H1 (cell line): ENCODE measurements at places on chromosomes 12 and 14.

- DNase-seq, result no peak
These were observed 52.2 kb upstream of the SRP54 start for GRCh38 chr14:34930591-34931091.

DNA sequence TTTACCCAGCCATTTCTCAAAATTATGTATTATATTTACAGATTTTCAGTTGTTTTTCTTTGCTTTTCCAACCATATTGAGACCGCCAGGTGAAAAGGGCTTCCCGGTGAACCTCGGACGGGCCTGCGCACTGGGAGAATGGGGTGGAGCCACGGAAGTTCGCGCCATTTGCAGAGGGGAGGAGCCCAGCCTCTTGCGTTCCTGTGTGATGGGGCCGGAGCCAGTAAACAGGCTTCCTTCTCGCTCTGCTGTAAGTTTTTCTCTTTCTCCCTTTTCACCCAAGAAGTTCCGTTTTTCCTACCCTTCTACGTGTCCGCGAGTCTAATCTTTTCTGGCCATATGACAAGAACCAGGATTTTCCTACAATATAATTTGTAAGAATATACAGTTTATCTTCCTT, 1108.8 kb upstream of the SEL1L start:
- DNase-seq, result peak; percentile 46

- no peak for DNase-seq
These were observed 7.4 kb downstream of the PKP2 start for GRCh38 chr12:32889011-32889760.

- DNase-seq, result no peak
These were observed 268.6 kb upstream of the PWP1 start for GRCh38 chr12:107417004-107417403.

DNA sequence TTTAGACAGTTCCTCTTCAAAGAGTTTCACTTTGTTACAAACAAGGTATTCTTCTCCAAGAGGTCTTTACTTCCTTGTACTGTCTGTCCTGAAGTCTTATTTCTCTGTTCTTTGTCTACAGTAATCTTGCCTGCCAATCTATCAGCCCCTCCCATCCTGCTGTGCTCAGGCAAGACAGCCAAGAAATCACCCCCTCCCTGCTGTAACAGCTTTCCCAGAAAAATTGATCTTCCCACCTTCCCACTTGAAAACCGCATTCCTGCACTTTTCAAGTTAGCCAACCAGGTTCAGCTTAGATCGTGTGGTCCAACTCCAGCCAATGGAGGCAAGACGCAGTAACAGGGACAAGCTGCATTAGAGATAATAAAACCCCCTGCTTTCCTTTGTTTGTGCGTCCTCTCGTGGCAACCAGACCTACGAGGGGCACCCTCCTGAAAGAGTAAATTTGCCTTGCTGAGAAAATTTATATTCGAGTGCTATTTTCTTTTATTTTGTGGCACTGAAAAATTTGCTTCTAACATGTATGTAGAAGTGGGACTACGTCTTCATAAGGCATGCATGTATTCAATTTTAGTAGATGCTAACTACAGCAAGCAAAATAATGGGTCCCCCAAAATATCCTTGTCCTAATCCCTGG, 46.5 kb upstream of the ESR2 start:
- no peak for DNase-seq

- DNase-seq, result no peak
These were observed 455.5 kb upstream of the MGAT4C start for GRCh38 chr12:86711731-86712130.

DNA sequence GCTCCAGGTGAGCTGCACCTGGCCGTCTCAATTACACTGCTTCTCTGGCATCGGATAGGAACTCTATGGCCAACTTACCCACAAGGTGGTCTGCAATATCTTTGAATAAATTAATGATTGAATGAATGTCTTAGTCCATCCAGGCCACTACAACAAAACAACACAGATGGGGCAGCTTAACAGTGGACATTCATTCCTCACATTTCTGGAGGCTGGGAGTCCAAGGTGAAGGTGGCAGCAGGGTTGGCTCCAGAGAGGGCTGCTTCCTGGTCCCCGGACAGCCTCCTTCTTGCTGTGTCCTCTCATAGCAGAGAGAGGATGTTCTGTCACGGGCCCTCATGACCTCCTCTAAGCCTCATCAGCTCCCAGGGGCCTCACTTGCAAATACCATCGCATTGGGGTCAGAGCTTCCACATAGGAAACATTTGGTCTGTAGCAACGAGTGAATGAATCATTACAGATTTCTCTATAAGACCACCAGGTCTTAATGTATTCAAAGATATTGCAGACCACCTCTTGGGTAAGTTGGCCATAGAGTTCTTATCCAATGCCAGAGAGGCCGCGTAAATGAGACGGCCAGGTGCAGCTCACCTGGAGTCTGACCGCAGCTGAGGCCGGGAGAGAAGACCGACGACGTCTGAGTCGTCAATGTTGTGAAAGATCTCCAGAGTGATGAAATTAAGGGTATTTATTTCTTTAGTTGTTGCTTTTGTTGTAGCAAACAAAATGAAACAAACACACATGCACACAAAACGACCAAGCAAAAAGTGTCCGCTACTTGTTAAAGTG, 182.7 kb upstream of the C14orf180 start:
- DNase-seq, result no peak

DNA sequence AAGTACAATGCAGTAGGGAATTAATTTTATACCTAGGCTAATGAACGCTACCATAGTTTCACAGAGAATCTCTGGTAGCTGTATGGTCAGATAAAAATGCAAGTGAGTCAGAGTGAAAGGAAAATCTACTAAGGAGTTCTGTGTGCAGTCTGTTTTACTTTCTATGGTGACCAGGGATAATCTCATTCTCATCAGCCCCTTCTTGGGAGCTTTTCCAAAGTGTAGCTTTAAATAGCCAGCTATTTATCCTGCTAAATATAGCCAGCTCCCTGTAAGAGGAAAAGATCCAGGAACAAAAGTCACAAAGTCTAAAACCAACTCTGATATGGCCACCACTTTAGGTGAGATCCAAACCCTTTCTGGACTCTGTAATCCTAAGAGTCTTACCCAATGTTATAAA, 75.5 kb downstream of the TMEM116 start:
- no peak for DNase-seq

DNA sequence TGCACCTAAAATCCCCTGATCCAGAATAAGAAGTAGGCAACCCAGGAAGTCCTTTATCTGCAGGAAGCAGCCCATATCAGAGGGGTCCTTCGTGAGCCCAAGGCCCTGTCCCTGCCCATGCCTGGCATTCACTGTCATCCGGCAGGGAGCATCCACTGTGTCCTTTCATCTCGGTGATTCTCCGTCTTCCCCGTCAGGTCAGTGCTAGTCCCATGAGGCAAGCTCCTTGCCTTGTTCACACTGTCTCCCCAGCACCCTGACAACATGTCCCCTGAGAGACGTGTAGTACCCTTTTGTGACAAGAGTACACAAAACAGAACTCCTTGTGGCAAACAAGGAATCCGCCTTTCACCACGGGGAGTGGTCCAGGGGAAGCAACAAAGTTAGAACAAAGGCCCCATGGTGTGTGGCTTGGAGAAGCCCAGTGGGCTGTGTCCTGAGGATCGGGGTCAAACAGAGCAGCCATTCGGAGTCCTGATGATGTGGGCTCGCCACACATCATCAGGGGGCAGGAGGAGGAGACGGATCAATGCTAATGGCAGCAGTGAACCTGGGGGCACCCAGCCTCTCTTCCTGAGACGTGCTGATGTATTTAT, 112.1 kb downstream of the DICER1 start:
- no peak for DNase-seq

GRCh38 chr12:90449611-90450010, 505.4 kb downstream of the CCER1 start:
- no peak for DNase-seq

DNA sequence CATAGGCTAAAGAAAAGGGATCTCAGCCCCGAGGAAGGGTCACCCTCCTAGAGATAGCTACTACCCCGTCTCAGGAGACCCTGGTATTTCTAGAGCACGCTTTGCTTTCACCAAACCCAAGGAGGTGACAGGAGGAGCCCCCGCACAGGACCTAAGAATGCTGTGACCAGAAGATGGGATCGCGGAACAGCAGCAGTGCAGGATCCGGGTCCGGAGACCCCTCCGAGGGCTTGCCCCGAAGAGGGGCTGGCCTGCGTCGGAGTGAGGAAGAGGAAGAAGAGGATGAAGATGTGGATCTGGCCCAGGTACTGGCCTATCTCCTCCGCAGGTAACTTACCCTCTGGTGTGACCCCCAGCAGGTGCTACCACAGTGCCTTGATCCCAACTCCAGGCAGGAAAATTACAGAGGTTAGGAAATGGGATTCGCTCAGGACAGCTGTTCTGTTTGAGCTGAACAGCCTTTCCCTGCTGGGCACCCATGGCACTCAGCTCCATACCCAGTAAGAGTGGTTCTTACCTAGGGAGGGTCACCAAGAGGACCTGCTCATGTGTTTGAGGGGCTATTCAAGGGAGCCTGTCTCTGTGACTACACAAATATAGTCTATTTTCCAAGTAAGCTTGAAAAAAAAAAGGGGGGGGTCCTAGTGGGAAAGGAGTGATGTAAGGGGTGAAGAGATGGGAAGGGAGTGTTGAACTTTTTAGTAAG, 826 bp upstream of the NRL start:
- DNase-seq, result no peak

DNA sequence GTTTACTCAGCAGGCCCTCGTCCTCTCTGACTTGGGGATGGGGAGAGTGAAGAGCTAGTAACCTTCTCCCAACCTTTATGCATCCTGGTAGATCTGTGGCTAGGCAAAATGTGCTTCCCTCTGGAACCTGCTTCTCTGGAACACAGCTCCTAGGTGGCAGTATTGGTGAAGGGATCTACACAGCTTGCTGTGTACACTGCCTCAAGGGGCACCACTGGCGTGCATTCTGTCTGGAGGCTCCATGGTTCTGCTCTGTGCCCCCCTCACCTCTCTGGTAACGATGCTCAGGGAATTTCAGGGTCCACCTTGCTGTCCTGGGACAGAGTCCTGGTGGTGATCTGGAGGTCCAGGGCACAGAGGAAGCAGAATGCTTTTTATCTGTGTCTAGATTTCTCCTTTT, 43.5 kb upstream of the KCNA5 start:
- no peak for DNase-seq

- DNase-seq, result no peak
These were observed 11.6 kb upstream of the SRSF5 start for GRCh38 chr14:69755296-69755695.

DNA sequence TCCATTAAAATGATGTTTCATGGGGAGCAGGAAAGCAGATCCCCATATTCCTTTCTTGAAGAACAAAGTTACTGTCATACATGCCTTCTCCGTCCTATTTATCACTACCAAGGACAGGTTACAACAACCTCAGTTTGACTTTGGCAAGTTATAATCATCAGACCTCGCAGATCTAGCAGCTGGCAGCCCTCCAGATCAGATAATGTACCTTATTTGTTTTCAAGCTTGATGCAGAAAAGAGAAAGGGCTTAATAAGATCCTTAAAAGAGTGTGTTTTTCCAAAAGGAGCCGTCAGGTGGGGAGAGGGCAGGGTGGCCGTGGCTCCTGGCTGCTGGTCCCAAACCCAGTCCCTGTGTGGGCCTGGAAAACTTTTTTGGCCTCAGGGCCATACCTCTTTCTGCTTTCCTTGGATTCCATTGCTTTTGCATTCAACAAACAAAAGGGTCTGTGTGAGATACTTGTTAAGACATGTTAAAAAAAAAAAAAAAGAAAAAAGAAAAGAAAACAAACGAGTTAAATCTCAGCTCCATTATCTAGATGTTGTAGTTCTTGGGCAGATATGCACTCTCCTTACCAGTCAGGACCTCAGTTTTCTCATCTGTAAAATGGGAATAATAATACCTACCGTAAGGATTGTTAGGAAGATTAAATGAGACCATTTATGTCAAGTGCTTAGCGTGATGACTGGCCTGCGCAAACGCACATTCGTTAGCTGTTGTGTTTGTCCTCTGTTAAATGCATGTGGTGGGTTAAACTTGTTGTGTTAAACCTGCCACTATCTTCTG, 64.6 kb downstream of the B4GALNT3 start:
- DNase-seq, result no peak

GRCh38 chr12:115920395-115921183, 356.9 kb downstream of the MED13L start:
- no peak for DNase-seq

DNA sequence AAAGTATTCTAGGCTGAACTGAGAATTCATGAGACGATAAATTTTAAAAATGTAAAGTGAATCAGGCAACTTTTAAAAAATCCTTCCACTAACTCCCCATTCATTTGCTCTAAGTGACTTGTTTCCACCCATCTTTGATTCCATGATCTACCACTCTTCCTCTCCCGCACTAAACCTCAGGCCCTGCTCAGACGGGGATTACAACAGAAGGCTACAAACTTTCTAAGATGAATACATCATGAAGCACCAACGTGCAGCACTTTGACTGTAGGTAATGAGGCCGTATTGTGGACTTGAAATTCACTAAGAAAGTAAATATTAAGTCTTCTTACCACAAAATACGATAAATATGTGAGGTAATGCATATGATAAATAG, 30.0 kb downstream of the TMEM132D start:
- DNase-seq, result no peak

DNA sequence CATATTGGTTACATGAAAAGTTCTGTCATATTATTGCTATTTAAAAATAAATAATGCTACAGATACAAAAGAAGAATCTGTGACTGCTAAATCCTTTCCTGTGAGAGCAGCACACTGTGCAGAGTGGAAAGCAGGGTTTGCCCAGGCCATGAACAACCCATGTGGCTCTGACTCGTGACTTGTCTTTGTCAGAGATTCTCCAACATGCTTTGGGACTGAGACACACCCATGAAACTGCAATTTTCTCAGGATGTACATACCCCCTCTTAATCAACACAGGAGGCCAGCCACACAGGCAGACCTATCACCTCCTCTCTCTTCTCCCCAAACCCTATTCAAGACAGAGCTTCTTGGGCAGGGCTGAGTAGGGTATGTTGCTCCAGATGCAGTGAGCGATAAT, 96.8 kb upstream of the NTF3 start:
- no peak for DNase-seq

DNA sequence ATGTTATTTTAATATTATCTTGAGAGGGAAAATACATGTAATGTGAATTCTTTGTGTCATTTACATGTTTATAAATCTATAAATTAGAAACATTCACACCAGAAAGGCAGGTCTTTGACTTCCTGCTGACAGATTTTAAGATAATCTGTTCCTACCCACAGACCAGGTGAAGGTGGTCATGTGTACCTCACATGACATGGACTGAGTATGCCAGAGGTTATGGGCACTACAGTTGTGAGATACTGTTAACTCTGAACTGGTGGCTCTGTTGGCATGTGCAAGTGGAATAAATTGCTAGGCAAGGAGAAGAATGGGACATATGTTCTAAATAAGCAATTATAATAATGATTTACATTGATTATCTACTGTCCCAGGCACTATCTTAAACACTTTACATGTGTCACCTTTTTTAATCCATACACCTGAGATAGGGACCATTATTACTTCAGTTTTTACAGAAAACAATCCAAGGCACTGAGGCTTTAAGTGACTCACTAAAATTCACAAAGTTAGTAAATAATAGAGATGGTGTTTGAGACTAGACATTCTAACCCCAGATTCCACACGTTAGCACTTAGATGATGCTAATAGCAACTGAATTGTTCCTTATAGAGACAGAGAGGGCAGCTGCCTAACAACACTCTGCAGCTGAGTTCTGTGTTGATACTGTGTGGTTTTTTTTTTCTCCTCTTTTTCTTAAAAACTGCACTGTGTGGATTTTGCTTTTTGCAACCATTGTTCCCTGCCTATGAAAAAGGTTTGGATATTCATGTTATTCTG, 23.8 kb downstream of the SLC16A7 start:
- DNase-seq, result no peak
